T-helper 17 cell (primary cell): ENCODE measurements at places on chromosomes 7 and 10. TPM values are rescaled to one million over a fixed set of nuclear protein-coding genes. Genes with fewer than 3 reads are reported as not detected.

The IFIT1B gene
- total RNA-seq = not detected

DNA sequence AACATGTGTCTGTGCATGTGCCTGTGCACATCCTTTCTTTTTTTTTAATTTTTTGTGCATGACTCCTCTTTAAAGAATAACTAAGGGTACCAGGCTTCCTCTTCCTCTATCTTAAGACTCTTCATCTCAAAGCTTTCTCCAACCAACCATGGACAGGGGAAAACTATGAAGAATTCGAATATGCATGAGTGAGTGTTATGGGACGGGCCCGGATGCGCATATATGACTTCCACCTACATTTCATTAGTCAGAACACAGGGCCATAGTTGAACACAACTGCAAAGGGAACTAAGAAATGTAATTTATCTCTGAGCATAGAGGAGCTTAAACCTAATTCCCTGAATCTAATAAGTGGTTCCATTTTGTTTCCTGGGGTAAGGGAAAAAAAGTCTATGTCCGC is 270.3 kb upstream of the SORCS1 start:
- no peak for DNase-seq

The SLC37A3 gene
- 26.4 TPM for total RNA-seq

- no peak for DNase-seq
Observed at GRCh38 chr10:110311357-110311949, 6.7 kb upstream of the SMNDC1 start.

The ST8SIA6 gene
- total RNA-seq = 0.72 TPM
